ENCODE measurements at places on chromosomes 11 and 22.

DNA sequence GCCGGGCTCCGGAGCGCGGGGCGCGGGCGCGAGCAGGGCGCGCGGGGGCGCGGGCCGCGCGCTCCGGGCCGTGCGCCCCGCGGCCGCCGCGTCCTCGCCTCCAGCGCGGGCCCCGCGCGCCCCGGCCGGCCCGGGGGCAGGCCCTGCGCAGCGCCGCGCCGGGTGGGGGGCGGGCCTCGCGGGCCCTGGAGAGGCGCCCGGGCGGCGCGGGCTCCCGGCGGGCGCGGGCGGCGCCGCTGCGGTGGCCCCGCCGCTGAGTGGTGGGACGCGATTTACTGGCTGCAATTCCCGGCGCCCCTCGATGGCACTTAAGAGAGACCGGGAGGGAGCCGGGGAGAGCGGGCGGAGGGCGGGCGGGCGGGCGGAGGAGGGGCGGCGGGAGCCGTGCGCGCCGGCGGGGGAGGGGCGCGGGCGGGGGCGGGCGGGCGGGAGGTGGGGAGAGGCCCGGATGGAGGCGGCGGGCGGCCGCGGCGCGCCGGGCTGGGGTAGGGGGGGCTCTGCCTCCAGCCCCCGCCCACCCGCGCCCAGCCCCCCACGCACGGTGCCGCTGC is 73.2 kb upstream of the TCF20 start:
- DNase-seq: no peak

GRCh38 chr11:128182844-128183243 is 404.5 kb downstream of the ETS1 start:
- DNase-seq: no peak

DNA sequence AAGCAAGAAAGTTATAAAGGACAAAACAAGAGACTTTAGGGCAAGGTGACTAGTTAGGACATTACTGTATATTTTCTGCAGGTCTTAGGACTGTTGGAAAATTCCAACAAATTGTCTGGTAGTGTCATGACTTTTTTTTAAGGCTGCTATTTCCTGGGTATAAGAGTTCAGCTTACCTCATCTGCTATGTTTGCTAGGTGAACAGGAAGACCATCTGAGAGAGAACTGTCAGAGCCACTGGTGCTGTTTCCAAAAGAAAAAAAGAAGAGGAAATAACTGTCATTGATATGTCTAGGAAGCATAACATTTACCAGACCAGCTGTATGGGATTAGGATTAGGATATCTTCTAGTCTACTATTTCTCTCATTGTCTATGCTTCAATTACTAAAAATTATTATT is 26.3 kb upstream of the MTCH2 start:
- DNase-seq: no peak

DNA sequence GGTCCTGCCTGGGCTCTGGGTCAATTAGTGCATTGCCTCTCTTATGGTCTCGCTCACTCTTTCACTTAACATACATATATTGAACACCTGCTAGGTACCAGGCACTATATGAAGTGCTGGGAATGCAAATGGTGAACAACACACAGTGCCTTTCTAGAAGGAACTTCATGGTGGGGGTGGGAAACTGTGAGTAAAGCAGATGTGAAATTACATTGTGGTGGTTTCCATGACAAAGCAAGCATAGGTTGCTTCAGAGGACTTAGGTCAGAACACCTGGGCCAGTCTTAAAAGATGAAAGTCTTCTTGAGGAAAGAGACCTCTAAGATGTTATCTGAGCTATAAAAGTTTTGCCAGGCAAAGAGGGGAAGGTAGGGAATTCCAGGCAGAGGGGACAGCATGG is 231.3 kb downstream of the BUD13 start:
- no peak for DNase-seq

GRCh38 chr11:75413864-75414263 is 14.5 kb downstream of the RPS3 start:
- DNase-seq: no peak
